ENCODE measurements at places on chromosomes 12 and 14.

DNA sequence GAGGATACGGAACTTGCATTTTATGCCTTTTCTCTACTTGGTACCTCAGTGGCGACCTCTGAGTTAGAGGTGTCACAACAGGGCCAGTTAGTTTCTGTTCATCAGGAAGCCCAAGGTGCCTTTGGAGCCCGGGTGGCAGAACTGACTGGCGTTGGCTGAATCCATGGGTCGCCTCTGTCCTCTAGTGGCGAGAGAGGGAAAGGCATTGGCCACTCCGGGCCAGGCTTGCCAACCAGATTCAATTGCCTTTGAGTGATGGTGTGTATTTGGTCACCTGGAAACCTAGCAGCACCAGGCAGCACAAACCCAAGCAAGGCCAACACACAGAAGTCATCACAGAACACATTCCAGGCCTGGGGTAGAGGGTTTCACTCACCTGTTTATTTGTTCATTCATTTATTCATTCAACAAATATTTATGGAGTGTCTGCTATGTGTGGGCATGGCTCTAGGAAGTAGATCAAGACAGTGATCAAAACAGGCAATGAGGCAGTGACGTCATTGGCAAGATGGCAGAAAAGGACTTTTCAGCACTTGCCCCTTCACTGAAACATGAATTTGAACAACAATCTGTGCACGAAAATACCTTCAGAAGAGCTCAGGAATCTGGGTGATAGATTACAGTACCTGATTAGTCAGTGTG is 40.5 kb upstream of the KCNA5 start:
- DNase-seq, result peak; percentile 68

DNA sequence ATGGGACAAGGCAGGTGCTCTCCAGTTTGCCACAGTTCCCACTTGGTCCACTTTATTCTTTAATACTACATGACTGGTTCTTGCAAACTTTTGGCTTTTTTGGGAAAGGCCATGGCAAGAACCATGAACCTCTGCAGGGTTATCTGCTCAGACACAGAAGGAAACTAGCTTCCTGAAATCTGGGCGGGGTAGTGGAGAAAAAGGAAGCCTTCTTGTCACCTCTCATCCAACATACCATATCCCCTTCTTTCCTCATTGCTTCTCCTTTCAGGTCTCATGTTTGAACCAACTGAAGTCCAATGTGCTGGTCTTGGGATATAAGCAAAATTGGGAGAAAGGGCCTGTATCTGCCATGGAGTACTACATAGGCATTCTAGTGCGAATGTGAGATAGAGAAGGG is 5.5 kb upstream of the KLHL33 start:
- DNase-seq, result no peak

- DNase-seq, result no peak
Measured at GRCh38 chr12:18343708-18344107, 82.4 kb downstream of the PIK3C2G start.

- DNase-seq, result no peak
Measured at GRCh38 chr12:2672863-2673262, 121.9 kb upstream of the FKBP4 start.

DNA sequence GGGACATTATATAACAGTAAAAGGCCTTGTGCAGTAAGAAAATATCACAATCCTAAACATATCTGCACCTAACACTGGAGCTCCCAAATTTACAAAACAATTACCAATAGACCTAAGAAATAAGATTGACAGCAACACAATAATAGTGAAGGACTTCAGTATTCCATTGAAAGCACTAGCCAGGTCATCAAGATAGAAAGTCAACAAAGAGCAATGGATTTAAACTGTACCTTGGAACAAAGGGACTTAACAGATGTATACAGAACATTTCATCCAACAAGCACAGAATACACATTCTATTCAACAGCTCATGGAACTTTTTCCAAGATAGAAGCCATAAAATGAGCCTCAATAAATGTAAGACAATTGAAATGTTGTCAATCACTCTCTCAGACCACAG is 209.5 kb upstream of the ARHGAP5 start:
- no peak for DNase-seq

DNA sequence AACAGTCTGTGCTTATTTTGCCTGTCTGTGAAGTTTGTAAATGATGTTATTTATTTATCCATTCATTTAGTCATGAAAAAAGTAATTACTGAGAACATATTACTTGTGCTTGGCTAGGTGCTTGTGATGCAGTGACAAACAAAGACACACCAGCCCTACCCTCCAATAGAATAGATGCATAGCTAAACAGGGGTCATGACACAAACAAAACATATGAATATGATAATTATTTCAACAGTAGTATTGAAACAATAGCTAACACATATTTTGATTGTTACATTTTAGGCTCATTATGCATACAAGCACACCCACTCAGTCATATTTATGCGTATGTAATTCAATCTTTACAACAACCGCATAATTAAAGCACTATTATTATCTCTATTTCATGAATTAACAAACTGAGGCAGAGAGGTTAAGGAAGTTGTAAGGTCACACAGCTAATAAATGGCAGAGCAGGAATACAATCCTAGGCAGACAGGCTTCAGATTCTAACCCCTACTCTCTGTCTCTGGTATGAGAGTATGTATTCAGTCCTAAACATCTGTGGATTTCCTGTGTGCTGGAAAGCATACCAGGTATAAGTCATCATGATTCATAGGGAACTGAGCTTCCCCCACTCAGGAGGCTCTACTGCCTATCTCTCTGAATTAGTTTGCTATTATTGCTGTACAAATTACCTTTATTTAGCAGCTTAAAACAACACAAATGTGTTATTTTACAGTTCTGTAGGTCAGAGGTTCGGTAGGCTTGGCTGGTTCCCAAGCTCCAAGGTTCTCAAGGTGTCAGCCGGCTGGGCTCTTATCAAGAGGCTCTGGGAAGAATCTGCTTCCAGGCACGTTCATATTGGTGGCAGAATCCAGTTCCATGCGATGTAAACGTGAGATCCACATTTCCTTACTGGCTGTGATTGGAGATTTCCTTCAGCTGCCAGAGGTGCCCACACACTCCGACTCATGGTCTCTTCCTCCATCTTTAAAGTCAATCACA is 509.4 kb downstream of the GALC start:
- DNase-seq, result no peak

DNA sequence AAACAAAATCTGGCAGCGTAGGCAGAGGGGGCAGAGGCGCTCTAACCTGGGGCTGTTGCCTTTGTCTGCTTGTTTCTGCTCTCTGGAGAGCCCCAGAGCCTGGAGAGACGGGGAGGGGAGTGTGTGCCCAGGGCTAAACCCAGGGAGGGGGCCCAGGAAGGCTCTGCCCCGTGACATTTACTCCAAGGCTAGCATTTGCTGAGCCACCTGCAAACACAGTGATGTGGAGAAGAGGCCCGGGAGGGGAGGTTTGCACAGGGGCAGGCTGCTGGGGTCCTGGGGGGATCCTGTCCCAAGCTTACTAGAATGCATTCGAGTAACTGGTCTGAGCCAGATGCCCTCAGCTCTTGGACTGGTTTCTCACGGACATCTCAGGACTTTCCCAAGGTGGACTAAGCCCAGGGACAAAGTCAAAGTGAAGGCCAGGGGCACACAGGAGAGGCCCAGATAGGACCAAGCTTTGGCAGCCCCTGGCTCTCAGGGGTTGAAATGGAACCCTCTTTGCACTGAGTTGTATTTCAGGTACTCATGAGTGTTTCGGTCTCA is 12.0 kb downstream of the MEG3 start:
- no peak for DNase-seq

All from femur (tissue), 1 donor.